ENCODE measurements at places on chromosomes 13 and 19.

DNA sequence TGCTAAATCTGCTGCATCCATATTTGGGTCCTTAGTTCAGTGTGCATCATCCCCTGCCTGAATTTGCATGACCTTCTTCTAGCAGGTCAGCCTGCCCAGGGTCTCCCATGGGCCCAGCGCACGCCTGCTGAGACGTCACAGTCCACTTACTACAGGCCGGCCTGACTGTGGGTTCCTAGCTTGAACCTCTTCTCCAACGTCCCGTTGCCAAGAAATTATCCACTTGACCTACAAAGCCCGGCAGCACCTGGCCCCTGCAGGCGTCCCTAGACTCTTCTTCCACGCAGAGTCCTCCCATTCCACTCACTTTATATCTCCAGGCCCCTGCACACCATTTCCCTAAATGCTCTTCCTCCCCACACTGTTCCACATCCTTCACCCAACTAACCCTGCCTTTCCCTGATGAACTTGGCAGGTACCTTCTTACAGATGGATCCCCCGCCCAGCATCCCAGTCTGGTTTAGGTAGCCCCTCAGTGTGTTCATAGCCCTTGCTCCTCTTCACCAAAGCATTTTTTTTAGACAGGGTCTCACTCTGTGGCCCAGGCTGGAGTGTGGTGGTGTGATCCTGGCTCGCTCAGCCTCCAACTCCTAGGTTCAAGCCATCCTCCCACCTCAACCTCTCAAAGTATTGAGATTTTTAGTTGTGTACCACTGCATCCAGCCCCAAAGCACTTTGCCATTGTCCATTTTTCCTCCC, 155.0 kb upstream of the SOX1 start:
- peak; percentile 48 for DNase-seq

DNA sequence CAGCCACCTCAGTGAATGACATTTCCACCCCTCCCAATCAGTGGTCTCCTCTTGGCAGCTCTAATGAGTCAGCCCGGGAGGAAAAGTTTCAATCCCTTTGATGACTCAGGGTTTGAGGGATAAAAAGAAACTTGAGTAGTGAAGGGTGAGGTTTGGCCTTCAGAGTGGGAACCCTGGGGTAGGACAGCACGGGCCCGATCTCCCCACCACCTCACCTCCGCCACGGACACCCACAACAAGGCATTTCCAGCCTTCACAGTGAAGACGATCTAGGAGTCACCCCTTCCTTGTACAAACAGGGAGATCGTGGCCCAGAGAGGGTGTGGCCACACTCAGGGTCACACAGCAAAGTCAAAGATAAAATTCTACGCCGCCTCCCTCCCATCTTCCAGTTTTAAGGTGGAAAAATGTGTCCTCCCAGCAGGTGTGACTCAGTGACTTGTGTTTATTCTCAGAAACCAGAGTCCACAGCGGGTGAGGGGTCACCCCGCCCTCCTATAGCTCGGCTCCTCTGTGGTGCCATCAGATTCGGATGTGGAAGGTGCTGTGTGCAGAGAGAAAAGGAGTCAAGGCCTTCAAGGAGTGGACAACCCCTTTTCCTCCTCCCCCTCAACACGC, 12.3 kb downstream of the CIB3 start:
- DNase-seq, result no peak

DNA sequence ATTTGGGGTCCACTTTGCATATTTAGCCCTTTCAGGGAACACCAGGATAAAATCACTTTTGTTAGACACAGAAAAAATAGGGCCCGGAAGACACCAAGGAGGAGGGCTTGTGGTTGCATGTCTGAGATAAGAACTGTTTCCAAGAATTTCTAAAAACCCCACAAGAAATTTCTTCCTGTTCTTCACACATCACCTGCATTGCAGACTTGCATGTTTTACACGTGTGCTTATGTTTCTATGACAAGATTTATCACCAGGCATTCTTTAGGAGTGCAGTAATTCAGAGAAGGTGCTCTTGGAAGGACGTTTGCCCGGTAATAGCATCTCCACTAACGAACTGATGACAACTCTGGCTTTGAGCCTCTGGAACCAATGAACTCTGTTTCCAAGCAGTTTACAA, 7.1 kb upstream of the ACTL9 start:
- DNase-seq, result no peak

GRCh38 chr19:19427944-19428343, 22.5 kb downstream of the GATAD2A start:
- no peak for DNase-seq

GRCh38 chr13:110245416-110245899, 61.5 kb downstream of the COL4A1 start:
- DNase-seq, result no peak

DNA sequence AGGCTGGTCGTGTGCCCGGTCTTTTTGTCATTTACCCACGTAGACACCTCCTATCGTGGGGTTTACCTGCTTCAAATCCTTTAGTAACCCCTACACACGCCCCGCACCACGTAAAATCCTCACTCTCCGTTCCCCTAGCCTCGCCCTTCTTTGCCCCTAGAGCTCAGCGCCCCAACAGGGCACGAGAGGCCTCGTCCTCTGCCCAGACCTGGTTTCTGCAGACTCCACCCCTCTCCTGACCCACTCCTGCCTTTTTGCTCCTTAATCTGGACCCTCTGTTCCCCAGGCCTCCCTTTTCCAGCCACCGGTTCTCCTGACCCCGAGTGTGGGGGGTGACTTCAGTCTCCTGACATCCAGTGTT, 412 bp downstream of the ZNF528 start:
- DNase-seq, result no peak

DNA sequence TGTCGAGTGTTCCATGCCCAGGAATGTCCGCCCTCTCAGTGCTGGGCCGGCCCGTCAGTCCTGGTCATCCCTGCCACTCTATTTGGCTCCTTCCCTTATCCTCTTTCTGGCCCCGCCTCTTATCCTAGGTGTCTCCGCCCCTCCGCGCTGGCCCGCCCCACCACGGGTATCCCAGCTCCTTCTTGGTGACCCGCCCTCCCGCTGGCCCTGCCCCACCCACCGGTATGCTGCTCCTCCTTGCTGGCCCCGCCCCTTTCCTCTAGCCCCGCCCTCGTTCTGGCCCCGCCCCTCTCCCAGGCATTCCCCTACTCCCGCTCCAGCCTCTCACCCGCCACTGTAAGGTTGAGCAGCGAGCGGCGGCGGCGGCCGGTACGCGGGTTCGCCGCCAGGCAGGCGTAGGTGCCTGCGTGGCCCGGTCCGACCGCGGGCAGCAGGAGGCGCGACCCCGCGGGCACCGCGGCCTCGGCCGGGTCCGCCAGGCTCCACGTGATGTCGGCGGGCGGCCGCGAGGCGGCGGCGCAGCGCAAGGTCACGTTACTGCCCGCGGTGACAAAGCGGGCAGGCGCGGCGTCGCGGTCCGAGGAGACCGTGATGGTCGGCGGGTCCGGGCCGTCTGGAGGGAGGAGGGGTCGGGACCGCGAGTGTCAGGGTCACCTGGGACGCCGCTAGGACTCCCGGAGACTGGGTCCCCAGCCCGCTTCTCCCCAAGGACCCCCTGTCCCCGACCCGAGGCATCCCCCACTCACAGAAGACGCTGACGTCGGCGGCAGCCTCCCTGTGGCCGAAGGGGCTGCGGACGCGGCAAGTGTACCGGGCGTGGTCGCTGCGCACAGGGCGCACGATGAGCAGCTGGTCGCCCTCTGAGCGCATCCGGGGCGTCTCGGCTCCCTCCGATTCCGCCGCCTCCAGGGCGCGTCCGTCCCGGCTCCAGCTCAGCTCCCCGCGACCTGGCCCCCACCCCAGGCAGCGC, 2.0 kb downstream of the VSIG10L start:
- peak; percentile 100 for DNase-seq

GRCh38 chr13:43136920-43137575, 113.7 kb downstream of the DNAJC15 start:
- no peak for DNase-seq

DNA sequence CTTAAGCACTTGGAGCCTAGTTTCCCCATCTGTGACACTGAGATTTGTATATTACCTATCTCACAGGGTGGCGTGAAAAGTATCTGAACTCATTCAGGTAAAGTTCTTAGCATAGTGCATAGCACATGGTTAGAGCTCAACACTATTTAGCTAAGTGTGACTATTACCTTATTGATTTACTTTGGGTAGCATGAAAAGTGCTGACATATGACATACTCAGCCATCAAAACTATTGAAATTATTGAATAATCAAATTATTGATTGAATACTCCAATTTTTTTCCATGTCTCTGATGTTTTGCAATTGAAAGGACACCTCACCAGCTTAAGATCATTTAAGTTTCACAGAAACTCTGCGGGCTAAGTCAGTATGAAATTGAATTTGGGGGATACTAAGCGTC, 715.0 kb downstream of the EFNB2 start:
- no peak for DNase-seq

- no peak for DNase-seq
These were observed 3.7 kb downstream of the KCNC3 start for GRCh38 chr19:50325310-50326100.

DNA sequence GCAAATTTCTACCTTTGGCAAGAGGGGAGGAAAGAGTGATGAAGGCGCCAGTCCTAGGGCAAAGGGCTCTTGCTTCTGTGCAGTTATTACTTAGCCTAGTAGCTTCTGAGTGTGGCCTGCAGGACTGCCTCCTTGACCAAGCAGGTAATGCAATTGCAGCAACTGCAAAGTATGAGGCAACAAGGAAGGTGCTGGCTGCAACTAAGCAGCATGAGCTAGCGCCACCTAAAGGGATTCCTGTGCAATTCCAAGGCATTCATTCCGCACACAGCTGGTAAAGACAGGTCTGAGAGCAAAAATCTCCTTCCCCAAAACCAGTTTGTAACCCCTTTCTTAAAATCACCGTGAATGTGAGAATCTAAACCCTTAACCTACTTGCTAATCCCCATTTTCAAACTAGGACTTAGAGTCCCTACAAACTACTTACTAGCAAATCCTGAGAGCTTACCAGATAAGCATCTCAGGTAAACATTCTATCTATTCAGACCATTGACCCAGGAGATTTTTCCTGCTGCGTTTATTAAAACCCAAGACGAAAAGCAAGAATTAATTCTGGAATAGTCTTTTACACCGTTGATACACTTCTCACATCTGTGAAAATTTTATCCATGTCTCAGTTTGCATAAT, 62.9 kb downstream of the DCT start:
- DNase-seq, result no peak

DNA sequence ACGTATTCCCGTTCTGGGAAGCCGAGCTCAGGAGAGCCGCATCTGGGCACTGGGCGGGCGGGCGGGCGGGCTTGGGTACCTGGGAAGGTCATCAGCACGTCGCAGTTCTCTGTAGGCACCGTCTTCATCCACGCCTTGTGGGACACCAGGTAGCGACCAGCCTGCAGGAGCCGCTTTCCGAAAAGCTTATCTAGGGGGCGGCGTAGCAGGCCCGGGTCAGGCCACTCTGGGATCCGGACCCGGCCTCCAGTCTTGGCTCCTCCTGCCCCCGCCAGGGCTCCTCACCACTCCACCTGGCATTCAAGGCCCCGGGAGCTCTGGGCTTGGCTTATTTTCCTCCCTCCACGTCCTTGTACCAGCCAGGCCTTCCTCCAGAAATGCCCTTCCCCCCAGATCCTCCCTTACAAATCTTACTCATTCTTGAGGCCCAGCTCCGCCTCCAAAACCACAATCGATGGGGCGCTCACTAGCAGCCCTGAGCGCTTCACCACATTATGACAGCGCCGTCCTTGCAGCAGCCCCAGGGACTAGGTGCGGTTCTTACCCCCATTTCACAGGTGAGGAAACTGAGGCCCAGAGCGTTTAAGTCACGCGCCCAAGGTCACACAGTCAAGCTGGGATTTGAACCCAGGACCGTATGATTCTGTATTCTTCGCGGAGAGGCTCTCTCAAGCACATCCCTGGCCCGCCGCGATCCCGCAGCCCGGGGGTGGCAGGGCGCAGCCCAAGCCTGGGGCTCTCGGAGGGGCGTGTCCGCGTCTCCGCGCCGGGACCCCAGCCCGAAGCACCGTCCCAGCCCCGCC, 843 bp downstream of the ANO8 start:
- DNase-seq, result no peak

GRCh38 chr19:1259876-1260748, 9.0 kb upstream of the CIRBP start:
- DNase-seq, result peak; percentile 75

DNA sequence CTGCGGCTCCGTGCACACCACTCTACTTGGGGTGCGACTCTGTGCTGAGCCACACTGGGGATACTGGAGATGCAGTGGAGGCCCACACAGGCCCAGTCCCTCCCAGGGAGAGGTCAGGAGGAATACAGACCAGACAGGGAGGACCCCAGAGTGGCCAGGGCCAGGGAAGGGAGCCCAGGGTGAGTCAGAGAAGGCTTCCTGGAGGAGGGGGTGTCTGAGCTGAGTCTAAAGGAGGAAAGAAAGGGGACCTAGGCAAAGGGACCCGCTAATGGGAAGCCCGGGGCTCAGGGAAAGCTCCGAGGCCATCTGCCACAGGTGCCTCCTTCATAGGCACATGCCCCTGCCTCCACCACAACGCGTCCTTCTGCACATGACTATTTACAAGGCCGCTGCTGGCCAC, 13.3 kb upstream of the PRKD2 start:
- DNase-seq, result no peak

GRCh38 chr13:101681834-101682233, 229.4 kb downstream of the ITGBL1 start:
- DNase-seq, result no peak

GRCh38 chr13:20217168-20217567, 15.0 kb downstream of the GJB6 start:
- no peak for DNase-seq

DNA sequence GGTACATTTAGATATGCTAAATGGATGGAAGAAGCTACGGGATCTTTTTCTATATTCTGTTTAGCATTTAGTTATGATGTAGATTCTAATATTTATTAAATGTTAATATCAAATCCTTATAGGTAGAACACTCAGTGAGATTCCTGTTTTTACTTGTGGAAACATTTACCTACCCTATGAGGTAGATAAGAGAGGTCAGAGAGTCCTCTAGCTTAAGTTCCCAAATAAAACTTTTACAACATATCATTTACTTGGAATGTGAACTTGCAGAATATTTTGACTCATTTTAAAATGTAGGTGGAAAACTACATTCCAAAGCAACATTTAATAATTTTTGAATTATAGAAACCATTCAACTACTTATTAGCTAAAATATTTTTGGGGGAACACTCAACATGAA, 63.7 kb downstream of the UBL3 start:
- no peak for DNase-seq

DNA sequence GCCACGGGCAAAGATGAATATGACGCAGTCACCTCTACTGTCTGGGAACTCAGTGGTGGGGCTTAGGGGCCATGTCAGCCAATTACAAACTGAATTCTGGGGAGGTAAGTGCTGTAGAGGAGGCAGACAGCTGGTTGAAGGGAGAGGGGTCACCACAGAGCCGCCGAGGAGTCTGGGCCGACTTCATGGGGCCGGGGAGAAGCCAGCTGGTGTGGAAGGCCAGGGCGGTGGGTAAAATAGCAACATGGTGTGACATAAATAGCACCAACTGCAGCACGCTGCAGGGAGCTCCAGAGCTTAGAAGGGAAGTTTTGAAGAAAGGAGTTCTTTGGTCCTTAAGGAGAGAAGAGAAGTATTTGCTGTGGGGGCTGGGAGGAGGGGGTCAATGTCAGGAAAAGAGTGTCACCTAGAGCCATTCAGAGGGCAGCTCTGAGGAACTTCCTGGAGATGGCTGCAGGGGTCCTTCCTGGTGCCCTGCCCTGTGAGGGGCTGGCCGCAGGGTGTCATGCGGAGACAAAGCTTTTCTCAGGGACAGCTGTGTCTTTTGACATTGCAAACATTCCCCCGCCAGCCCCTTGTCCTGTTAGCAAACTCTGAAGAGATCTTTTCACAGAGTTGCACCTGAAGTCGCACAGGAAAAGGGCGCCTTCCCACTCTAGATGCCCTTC, 6.4 kb downstream of the METTL21C start:
- no peak for DNase-seq

Data from tibial artery (tissue), 4 donors.